CD4-positive, CD25-positive, alpha-beta regulatory T cell (primary cell): ENCODE measurements at places on chromosomes 2 and 18. TPM values are rescaled to one million over a fixed set of nuclear protein-coding genes. Genes with fewer than 3 reads are reported as not detected.
A peak's percentile ranks its signal among the peaks of the same experiment; 100 is the strongest.

DNA sequence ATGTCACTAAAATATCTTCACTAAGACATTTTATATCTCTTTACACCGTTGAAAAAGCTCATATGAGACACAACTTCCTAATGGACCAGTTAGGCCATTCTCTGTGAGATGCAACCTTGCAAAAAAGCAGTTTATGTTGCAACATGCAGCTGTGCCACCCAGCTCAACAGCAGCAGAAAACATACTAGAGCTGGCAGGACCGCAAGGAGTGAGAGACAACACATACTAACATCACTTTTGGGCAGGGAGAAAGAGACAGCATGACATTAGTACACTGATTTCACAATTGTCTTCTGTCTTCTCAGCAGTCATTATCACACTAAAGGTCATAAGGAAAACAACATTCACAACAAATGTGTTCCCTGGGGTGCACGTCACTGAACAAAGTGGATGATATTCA is 122.9 kb downstream of the EPB41L3 start:
- DNase-seq: no peak

The TNS1 gene
- polyA plus RNA-seq: not detected

The MEP1B gene
- not detected for polyA plus RNA-seq

DNA sequence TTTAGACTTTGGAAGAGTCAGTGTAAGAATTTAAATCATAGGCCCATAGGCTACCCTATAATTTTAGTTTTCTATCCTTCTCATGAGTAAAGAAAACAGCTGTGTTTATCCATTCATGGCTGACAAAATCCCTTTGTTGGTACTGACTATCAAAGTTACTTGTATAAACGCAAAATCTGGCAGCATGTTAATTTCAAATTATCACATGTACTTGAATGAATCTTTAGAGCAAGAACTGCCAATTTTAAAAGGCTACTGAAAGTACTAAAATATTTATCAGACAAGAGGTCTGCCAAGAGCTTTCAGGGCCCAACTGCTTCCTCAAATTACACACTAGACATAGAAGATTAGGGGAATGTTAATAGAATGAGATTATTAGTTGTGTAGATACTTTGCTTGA is 66.6 kb downstream of the MYL12B start:
- DNase-seq: no peak

DNA sequence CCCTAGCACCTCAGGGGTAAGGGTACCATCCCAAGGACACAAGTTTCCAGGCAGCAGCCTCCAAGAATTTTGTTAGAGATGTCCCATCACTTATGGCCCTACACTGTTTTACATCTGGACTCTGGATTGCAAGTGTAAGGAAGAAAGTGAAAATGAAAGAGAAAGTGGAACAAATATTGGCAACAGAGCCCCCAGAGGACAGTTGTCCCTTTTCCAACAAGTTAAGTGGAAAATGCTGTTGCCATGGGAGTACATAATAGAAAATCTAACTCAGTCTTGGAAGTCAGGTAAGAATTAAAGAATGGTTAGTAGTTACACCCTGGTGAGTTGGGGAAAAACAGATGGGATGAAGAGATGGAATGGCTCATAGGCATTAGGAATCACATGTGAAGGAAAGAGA is 50.6 kb downstream of the TTC21B start:
- DNase-seq: no peak

- DNase-seq: no peak
Observed at GRCh38 chr18:10099539-10100140, 185.8 kb downstream of the VAPA start.

GRCh38 chr2:197179744-197180498 is 130.7 kb downstream of the ANKRD44 start:
- no peak for DNase-seq

DNA sequence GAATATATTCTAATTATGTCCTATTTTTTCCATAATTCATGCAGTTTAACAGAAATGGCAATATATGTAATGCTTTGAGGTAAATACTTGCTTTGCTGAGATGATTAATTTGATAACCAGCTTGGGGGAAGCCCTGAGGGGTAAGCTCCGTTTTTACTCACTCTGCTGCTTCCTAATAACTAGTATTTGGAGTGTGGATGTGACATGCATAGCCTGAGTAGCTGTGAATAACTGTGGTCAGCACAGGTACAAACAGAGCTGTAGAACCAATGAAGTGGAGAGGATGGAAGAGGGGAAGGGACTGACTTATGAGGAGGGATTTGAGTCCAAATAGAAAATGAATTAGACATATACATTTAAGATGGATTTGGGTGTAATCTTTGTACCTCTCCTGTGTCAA is 1495.5 kb upstream of the DDX18 start:
- DNase-seq: no peak

The MAPRE3 gene
- 0.68 TPM for polyA plus RNA-seq

The SULT1C4 gene
- not detected for polyA plus RNA-seq

DNA sequence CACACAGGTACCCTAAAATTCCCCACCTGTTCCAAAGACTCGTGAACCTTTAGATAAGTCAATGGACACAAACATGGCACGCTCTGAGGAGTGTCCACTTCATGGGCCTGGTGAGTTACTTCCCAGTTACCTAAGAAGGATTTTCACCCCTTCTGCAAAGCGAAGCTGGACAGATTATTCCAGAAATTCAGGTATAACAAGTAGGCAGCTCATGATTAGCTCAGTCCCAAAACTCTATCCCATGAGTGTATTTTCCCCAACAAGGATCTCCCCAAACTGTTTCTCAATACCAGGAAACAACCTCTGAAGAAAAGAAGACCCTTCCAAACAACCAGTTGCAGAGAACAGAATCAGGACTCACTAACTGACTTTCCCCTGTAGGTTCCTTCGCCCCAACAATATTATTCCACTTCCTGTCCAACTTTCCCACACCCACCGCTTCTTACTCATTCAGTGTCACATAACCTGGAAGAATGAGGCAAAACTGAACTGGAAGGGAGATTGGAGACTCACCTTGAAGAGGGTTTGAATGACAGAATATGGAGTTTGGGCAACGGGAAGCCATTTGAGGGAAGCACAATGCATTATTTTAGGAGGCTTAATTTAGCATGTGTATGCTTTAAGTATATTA is 120.1 kb downstream of the ANTXR1 start:
- DNase-seq: no peak

The SLC9A2 gene
- polyA plus RNA-seq: not detected

The SCYGR8 gene
- not detected for polyA plus RNA-seq

DNA sequence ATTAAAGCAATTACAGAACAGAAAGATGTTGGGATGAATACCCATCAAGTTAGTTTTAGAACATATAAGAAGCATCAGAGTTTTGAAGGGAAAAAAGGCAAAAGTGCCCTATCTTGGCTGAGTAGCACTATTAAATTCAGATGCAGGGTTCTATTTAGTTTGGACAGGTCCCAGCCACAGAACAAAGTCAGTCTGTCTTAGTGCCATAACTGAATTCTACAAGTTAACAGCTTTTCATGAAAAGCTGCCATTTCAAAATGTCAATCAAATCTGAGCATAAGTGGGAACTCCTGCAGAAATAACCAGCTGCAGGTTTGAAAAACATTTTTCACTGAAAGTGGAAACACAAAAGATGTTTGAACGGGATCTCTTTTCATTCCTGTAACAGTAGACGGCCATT is 160.4 kb downstream of the SRBD1 start:
- DNase-seq: no peak

The BMP10 gene
- polyA plus RNA-seq: not detected

DNA sequence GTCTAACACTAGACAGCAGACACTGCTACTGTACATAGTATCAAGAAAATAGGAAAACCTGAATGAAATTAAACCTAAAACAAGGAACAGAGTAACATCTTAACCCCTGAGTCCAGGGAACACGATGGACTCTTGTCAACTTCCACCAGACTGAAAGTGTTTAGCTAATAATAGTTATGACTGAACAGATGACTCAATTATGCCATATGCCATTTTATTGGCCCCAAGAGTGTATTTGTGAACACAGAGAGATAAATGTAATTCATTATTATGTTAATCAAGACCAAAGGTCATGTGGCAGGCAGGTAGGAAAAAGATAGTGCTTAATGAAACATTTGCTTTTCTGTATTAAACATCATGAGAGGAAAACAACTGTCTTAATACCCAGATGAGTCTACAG is 58.0 kb downstream of the NYAP2 start:
- DNase-seq: no peak

The ANKRD39 gene
- polyA plus RNA-seq: 40.2 TPM

DNA sequence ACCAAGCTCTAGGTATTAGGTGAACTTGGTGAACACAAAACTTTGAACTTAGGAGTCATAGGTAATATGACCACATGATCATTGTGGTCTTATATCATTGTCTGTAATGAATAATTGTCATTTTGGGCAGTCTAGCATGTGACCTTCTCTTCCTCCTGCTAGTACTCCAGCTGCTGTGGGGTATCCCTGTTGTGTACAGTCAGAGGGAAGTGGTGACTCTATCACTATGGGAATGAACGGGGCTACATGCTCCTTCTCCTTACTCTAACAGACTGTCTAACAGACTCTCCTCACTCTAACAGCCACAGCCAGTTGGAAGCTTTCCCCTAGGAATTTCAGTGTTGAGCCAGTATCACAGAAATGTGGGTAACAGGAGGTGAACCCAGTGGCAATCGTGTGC is 68.2 kb upstream of the NEDD4L start:
- DNase-seq: no peak

- DNase-seq: no peak
Observed at GRCh38 chr18:950882-951495, 46.3 kb downstream of the ADCYAP1 start.

- no peak for DNase-seq
Observed at GRCh38 chr2:191686066-191686465, 8.1 kb downstream of the NABP1 start.

DNA sequence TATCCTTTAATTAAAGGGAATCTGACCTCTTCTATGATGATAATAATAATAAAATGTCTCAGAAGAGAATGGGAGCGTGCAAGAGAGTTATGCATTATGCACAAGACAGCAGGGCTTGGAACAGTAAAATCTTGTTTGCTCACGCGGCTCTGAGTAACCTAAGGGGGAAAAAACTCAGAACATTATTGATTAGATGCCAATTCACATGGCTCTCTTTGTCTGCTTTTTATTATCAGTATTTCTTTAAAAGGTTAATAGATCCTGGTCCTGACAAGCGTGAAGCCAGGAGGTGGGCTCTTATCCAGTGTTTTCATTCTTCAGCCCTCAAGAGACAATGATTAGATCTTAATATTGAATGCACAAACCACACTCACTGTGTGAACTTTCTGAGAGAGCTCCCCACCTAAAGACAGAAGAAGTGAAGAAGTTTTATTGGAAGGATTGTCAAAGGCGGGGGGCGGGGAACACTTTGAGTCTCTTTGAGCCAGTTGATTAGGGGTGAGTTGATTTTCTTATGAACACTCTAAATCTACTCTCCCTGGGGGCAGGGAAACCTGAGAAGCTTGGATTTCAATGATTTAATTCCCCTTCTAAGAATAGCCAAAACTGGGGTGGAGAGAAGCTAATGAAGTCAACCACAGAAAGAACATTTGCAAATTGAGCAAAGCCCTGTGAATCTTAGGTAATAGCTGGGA is 127.5 kb upstream of the CTAGE1 start:
- no peak for DNase-seq

- DNase-seq: no peak
Observed at GRCh38 chr2:134324947-134325346, 71.1 kb downstream of the MGAT5 start.

DNA sequence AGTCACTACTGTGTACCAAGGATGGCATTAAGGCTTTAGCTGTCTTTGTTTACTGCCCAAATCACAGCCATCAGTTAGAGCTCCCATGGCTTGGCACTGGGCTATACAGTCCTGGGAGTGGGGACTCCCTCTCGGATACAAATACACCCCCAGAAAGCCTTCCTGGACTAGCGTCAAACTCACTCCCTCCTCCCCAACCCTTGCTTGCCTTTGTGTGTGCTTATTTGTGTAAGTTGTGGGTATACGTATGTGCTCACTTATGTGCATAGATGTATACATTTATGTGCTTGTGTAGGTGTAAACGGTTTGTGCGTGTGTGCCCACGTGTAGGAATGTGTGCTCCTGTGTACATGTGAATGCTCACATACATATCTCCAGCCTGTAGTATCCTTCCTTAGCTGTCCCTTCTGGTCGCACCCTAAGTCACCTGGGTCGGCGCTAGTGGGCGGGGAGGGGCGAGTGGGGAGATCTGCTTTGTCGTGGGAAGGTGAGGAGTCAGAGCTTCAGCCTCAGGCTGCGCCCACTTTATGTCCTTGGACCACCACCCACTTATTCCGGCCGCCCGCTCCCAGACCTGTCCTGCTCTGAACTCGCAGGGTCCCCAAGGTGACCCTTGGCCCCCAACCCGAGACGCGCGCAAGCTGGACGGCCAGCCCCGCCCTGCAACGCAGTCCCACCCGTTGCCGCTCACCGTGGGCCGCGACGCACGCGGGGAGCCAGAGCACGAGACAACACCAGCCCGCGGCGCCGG is 461 bp downstream of the PRADC1 start:
- peak; percentile 67 for DNase-seq

DNA sequence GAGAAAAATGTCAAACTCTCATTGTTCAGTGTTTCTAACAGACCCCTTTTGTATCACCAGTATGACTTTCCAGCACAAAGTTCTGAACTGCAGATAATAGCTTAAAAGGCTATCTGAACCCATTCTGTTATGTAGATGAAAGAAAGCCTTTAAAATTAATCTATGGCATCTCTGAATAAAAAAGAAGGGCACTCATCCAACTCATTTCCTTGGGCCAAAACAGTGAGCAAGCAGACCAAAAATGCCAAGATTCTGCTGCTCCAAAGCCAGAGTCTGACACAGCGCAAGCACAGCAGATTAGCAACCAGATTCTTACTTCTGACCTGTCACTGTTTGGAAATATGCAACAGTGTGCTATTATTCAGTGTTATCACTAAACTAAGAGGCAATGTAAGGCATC is 22.6 kb upstream of the ITGA6 start:
- no peak for DNase-seq

The SKA1 gene
- polyA plus RNA-seq: 2.0 TPM

GRCh38 chr2:101613056-101613704 is 84.3 kb upstream of the MAP4K4 start:
- no peak for DNase-seq

DNA sequence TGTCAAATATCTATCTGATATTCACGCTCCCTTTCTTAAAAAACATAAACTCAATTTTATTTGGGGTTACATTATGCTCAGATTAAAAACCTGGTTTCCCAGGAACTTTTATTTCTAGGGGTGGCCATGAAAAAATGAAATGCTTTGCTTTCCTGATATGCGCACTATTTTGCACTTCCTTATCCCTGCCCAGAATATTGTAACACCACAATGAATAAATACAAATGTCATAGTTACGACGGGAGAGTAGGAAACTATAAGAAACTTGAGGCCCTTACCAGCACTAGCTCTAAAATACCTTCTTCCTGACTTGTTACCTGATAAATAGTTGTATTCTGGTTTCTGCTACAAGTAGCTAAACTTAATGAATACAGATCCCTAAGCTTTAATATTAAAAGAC is 475.6 kb upstream of the CWC22 start:
- no peak for DNase-seq
